Fibroblast of mammary gland (primary cell): ENCODE measurements at places on chromosomes 5 and 9.
A peak's percentile ranks its signal among the peaks of the same experiment; 100 is the strongest.

- no peak for DNase-seq
Measured at GRCh38 chr5:67240846-67241245, 44.2 kb upstream of the CD180 start.

GRCh38 chr5:21701317-21701716, 1151.8 kb downstream of the CDH12 start:
- no peak for DNase-seq

DNA sequence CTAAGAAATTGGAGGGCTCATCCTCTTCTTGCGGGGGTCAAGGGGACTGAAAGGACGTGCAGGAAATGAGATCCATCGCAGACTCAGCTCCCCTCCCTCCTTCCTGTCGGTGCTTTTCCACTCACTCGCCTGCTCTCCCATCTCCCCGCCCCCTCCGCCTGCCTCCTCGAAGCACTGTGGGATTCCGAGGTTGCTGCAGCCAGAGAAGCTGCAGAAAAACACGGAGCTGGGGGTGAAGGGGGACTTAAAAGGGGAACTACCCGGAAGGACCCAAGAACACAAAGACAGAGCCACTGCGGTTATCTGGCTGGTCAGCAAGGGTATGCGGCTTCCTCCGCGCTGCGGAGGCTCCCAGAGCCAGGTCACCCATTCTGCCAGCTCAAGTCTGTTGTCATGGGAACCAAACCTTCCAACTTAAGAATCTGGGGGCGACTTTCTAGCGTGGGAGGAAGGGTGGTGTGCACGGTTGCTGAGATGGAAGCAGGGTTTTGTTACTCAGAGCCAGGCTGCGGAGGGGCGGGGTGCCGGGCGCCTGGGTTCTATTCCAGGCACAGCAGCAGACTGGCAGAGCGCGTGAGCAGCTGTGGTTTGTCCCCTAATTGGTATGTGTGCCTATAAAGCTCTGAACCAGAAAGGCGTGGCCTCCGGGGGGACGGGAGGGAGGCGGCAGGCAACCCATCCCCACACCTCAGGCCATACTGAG, 24.9 kb downstream of the PCDHGC5 start:
- peak; percentile 92 for DNase-seq

- peak; percentile 60 for DNase-seq
Measured at GRCh38 chr5:169942181-169942580, 38.1 kb downstream of the INSYN2B start.

DNA sequence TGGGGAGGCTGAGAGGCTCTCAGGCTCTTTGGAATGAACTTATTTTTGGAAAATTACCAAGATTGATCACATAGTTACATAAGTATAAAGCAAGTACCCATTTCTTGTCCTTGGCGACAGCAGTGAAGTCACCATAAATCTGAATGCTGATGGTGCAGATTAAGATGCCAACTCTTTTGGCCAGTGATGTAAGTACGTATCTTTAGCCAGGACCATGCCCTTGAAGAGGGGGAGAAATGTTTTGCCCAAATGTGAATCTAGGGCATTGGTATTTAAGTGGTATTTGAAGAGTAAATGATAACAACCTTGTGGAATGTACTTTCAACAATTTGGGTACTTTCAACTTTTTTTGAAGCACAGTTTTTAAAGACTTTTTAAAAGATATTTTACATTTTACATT, 68.2 kb upstream of the RAD23B start:
- no peak for DNase-seq

DNA sequence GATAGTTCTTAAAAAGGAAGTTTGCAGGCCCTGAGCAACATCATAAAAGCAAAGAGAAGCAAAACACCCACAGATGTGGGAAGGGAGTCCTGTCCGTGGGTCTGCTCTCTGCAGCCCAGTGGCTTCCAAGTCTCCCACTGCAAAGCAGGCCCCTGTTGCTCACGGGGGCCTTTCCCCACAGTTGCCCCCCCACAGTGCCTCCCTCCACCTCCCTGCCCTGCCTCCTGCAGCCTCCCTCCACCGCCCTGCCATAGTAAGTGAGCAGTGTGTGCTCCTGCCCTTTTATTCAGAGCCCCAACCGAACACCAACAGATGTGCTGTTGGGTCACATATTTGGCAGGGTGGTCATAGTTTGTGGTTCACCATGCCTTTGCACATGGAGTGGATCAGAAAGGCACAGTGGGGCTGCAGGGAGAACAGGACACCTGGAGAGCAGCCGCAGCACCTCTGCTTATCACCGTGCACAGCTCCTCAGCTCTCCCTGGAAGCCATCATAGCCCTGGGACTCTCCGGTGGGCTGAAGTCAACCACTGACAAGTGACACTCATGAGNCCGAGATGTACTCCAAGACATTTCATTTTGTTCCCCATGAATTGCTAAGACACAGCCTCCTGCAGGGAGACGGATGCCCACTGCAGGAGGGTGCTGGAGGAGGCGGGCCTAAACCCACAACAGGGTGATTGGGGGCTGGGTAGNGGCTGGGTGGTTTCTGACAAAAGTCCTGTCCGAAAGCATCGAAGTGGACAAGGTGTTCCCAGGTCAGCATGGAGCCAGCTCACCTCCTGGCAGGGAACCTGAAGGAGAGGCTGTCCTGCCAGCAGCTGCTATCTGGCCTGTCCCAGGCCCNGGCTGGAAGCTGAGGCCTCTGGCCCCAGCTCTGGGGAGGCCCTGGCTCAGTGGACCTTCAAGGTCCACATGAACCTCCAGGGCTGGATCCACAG, 278.9 kb downstream of the GADD45G start:
- DNase-seq, result no peak

GRCh38 chr9:126394802-126395201, 68.2 kb downstream of the MVB12B start:
- no peak for DNase-seq

GRCh38 chr9:109640580-109641371, 139.2 kb upstream of the PALM2AKAP2 start:
- no peak for DNase-seq

- no peak for DNase-seq
Measured at GRCh38 chr9:81156381-81156780, 533.0 kb downstream of the TLE1 start.

- DNase-seq, result no peak
Measured at GRCh38 chr9:96621618-96622017, 2.0 kb upstream of the CDC14B start.

DNA sequence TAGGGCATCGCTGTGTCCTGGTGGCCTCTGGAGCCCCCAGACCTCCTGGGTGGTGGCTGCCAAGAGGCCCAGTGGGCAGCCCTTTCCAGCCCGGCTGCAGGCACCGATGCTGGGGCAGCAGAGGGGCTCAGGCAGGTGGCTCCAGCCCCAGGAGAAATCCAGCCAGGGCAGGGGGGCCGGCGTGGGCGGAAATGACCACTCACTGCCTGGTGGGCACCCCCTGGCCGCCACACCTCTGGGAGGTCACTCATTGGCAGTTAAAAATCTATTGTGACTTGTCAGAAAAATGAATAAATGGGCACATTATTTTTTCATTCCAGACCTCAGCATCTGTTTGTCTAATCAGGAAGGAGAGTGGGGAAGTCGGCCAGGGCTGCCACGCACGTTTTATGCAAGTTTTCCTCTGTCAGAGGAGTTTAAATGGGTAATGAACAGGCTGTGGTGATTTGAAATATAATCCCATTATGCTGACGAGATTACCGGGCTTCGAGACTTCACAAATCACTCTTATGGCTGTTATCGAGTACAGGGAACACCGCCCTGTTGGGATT, 171.9 kb downstream of the GAPVD1 start:
- DNase-seq, result peak; percentile 16

DNA sequence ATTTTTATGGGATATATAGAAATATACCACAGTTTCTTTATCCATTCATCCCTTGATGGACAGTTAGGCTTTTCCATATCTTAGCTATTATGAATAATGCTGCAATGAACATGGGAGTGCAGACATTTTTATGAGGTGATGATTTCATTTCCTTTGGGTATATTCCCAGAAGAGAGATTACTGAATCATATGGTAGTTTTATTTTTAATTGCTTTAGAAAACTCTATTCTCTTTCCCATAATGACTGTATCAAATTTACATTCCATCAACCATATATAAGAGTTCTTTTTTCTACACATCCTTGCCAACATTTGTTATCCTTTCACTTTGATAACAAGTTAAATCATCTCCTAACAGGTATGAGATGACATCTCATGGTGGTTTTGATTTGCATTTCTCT, 821.6 kb downstream of the TLE1 start:
- DNase-seq, result peak; percentile 65

GRCh38 chr5:133853646-133854365, 114.6 kb downstream of the C5orf15 start:
- no peak for DNase-seq

GRCh38 chr9:87803166-87803565, 77.2 kb downstream of the CTSL start:
- DNase-seq, result no peak

DNA sequence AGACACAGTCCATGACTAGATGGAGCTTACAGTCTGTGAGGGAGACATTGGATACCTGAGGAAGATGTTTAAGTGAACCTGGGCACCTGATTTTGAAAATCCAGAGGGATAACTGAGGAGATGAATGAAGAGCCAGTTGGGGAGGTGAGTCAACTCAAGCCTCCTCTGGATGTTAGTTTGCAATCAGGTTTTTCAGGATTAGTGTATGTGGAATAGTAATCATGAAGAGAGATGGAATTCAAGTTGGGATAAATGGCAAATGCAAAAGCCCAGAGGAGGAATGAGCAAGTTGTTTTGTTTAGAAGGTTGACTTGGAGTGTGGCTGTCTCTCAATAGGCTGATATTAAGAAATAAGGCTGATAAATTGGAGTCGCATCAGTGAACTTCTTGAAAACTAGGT, 28.9 kb downstream of the PRDM6 start:
- no peak for DNase-seq

DNA sequence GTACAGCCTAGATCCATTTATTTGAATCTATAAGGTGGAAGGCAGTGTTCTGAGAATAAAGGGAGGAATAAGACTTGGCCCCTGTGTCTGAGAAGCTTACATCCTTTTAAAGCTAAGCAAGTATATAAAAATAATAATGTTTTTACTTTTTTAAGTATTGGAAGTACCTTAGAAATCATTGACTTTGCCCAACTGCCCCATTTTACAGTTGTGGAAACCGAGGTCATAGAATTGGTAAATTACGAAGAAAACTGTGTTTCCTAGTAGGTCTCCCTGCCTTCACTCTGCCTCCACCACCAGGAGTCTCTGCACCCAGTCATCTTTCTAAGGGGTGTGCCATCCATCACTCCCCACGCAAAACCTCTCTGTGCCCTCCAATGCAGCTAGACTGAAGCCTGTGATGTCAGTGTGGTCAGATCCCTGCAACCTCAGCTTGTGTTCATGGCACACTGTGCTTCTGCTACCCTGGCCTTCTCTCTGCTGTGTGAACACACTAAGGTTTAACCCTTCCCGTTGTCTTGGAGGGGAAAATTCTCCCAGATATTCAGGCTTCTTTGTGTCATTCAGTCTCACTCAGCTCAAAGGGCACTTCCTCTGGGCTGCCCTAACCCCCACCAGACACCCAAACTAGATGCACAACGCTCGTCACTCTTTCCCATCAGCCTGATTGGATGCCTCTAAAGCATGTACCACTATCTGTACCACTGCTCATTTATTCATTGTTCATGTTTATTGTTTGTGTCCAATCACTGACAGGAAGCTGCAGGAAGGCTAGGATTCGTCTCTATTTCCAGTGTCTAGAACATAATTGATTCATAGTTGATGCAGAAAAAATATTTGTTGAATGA, 18.2 kb downstream of the ADRB2 start:
- no peak for DNase-seq

DNA sequence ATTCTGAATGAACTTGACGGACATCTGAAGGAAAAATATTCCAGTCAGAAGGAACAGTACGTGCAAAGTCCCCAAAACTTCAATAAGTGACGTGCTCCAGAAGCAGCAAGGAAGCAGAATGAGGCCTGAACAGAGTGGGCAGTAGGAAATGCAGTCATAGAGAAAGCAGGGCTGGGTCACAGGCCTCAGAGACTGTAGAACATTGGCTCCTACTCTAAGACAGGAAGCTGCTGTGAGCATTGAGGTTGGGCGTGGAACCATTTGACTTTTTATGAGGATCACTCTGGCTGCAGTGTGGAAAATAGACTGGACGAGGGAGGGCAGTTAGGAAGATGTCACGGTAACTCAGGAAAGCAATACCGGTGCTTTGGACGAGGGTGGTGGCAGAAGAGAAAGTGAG, 64.0 kb downstream of the DOCK8 start:
- no peak for DNase-seq

- DNase-seq, result peak; percentile 48
Measured at GRCh38 chr5:111781200-111781599, 24.2 kb upstream of the NREP start.

DNA sequence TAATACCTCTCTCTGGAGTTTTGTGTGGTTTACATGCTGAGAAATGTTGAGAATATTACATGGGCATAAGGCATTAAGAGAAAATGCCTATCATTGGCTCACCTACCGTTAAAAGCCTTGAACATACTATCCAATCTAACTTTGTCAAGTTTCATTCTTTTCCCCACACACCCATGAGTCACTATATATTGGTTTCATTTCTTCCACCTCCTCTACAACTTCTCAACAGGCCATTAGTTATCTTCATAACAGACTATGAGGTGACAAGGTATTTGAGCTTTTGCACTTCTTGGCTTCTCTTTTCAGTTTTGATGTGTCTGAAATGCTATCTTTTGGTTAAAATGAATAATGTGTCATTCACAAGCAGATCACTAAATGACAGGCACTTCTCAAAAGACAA, 288.0 kb downstream of the KCNN2 start:
- no peak for DNase-seq

DNA sequence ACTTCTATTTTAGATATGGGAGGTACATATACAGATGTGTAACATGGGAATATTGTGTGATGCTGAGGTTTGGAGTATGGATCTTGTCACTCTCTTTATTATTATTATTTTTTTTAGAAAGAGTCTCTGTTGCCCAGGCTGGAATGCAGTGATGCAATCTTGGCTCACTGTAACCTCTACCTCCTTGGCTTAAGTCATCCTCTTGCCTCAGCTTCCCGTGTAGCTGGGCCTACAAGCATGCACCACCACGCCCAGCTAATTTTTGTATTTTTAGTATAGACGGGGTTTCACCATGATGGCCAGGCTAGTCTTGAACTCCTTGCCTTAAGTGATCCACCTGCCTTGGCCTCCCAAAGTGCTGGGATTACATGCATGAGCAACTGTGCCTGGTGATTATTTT, 138.4 kb upstream of the SLC28A3 start:
- no peak for DNase-seq

DNA sequence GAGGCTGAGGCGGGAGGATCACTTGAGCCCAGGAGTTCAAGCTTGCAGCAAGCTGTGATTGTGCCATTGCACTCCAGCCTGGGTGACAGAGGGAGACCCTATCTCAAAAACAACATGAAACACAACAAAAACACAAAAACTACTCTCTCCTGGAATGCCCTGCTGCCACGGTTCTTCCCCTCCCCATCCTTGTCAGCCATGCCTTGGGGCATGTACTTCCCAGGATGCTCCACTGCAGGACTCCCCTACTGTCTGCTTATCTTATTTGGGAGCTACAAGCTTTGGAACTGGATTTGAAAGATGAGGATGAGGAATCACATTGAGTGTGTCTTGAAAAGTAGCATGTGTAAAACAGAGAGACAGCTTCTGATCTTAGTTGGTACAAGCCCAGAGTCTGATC, 40.1 kb upstream of the KIAA1958 start:
- no peak for DNase-seq

- DNase-seq, result no peak
Measured at GRCh38 chr9:25994605-25995004, 316.4 kb upstream of the TUSC1 start.

- no peak for DNase-seq
Measured at GRCh38 chr9:133968966-133969617, 23.0 kb downstream of the VAV2 start.

- no peak for DNase-seq
Measured at GRCh38 chr5:157379983-157380382, 80.0 kb upstream of the NIPAL4 start.
